Lung (tissue), 17 donors: ENCODE measurements at places on chromosomes 7 and 10. TPM values are rescaled to one million over a fixed set of nuclear protein-coding genes. Genes with fewer than 3 reads are reported as not detected.

ATP6V0A4 gene
- total RNA-seq: 1.6 TPM

GIMAP6 gene
- 38.9 TPM for total RNA-seq

SH3PXD2A gene
- total RNA-seq: 53.2 TPM

H2BK1 gene
- total RNA-seq: 0.52 TPM

TMEM140 gene
- total RNA-seq: 16.1 TPM

INA gene
- 0.15 TPM for total RNA-seq

GTF2IRD2 gene
- total RNA-seq: 28.4 TPM

TBX20 gene
- total RNA-seq: 0.80 TPM

FAM3C gene
- total RNA-seq: 38.9 TPM

SLC13A1 gene
- total RNA-seq: not detected

CCDC201 gene
- total RNA-seq: not detected

NACAD gene
- 2.3 TPM for total RNA-seq
